ENCODE measurements at places on chromosomes 4 and X. TPM values are rescaled to one million over a fixed set of nuclear protein-coding genes. Genes with fewer than 3 reads are reported as not detected.

Gene ZFP92
- total RNA-seq: 1.7 TPM

Gene EGFL6
- total RNA-seq: 2.2 TPM

Gene DMD
- 3.2 TPM for total RNA-seq

Gene TCEAL6
- not detected for total RNA-seq

Gene ADH4
- total RNA-seq: not detected

Gene SSX4B
- not detected for total RNA-seq

Gene ADH1A
- total RNA-seq: not detected

DNA sequence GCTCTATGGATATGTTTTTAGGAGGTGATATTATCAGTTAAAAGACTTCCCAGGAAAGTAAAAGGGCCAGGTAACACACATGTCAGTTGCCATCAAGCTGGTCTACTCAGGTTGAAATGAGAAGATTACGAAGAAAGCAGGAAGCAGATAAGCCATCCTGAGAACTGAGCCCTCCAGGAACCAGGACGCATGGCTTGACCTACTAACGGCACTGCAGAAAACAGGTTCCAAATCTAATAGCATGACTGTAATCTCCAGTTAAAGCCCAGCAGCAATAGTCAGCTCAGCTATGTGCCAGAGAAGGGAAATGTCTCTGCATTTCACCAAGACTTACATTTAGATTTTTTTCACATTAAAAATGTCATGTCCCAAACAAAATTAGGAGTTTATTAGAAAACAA, 77.9 kb downstream of the APBB2 start:
- DNase-seq: no peak

GRCh38 chrX:70001708-70002341, 47.9 kb downstream of the AWAT2 start:
- DNase-seq: no peak

DNA sequence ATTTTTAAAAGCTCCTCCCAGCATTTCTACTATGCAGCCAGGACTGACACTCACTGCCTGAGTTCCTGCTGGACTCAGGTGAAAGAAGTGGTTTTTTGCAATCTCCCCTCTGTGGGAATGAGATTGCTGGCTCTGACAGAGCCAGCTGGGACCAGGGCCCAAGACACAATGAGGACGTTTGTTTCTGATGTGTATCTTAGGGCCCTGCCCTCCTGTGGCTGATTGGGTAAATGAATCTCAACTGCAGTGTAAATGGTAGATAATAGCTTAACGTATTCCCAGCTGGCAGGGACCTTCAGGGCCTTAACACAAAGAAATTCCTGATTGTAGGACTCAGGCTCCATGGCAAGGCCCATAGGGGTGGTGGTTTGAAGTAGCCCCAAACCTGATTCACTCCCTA, 85.8 kb upstream of the PRPS1 start:
- DNase-seq: no peak

DNA sequence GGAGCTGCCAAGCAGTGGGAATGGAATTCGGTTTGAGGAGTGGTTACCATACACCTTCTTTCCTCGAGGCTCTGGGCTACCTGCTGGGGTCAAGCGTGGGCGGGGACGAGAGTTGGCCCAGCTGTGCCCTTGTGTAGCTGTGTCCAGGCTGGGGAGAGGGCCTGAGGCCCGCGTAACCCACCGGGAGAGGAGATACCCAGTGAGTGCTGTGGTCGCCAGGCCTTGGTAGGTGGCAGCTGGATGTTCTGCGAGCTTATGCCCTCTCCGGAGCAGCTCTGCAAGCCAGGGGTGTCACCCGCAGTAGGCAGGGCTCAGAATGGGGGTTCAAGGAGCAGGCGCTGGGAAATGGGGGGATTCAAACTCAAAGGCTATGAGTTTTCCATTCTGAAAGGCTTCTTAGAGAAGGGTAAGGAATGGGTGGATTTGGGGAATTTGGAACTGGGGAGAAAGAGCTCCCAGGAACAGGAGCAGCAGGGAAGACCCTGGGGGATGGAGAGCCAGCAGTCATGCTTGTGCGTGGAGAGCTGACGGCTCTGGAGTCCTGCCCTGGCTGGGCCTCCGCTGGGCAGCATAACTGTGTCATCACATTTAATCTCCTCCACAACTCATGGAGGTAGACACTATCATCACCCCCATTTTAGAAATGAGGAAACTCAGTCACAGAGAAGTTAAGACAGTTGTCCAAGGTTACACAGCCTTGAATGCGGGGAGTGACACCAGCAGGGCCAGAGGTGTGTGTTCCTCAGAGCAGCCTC, 117.5 kb downstream of the SORCS2 start:
- no peak for DNase-seq

GRCh38 chrX:25020905-25021449, 5.2 kb upstream of the ARX start:
- DNase-seq: peak; percentile 80

DNA sequence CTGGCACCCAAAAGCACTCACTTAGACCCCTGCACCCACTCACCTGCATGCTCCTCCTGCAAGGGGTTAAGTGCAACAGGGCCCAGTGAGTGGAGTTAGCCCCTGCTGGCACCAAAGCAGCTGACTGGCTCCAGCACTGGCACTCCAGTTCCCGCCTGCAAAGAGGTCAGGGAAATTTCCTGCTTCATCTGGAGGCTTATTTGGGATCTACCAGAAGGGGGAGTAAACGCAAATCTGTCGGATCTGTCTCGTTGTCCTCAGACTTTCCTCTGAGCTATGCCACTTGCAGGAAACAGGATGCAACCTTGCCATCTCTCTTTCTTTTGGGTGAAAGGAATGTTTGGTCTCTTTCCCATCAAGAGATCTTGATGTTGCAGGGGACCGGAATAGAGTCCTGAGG, 435.6 kb downstream of the PCDH10 start:
- DNase-seq: peak; percentile 32

GRCh38 chrX:45811326-45811725, 610.6 kb upstream of the DIPK2B start:
- DNase-seq: no peak

DNA sequence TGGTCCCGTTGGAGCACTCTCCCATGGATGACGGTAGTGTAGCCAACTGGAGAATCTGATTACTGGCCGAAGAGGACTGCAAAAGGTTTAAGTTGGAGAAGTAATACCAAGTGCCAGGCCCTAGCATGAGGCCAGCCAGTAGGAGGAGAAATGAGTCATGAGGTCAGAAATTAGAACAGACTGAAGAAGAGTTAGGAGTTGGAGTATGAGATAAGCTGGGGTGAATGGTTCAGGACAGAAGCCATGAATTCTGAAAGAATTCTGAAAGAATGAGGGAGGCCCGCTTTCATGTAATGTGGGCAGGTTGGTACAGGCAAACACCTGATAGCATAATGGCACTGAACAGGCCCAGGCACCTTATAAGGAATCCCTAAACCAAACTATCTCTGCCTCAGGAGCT, 18.4 kb upstream of the STK26 start:
- no peak for DNase-seq

GRCh38 chr4:7984286-7984925, 44.7 kb upstream of the AFAP1 start:
- no peak for DNase-seq

- DNase-seq: no peak
Observed at GRCh38 chr4:1194010-1194900, 21.9 kb upstream of the SPON2 start.

DNA sequence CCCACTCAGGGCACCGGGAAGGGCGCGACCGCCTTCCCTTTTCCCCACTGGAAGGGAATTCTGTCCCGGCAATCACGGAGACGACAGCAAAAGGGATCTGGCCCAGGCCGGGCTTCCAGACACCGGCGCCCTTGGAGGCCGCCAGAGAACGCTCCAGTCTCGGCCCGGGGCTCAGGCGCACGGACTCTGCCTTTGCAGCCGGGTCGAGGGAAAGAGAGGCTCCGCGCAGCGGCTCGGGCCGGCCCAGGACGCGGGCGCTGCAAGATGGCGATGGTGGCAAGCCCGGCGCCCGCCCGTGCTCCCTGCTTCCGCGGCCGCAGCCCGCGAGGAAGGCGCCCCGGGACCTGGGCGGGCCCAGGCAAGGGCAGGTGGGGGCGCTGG, 1.1 kb downstream of the CTBP1 start:
- DNase-seq: no peak

DNA sequence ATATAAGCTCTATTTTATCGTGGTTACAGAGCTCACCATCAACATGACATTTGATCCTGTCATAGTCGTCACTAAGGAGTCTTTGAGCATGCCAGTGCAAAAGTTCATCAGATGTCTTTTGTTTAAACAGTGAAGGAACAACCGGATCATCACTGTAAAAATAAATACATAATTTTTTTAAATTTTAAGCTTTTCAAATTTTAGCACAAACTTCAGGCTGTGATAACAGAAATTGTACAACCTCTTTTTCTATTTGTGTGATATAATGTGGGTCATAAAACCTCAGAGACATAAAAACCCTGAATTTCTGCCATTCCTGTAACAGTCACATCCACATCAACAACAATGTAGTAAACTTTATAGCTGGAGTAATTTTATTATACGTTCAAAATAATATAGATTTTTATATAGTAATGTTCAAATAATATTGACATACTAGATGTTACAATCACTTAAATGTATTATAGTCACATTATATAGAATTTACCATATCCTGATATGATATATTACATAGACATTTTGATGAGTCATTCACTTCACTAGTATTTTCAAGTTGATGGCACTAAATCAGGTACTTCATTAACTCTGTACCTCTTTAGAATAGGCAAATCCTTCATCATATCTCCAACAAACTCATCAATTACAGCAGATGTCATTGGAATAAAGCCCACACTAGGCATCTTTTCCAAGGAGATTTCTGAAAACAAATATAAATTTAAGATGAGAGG, 47.7 kb downstream of the DDX60L start:
- no peak for DNase-seq

- DNase-seq: no peak
Observed at GRCh38 chrX:68061206-68061535, 372.1 kb downstream of the OPHN1 start.

GRCh38 chr4:55008166-55009056, 117.0 kb downstream of the KDR start:
- DNase-seq: no peak

DNA sequence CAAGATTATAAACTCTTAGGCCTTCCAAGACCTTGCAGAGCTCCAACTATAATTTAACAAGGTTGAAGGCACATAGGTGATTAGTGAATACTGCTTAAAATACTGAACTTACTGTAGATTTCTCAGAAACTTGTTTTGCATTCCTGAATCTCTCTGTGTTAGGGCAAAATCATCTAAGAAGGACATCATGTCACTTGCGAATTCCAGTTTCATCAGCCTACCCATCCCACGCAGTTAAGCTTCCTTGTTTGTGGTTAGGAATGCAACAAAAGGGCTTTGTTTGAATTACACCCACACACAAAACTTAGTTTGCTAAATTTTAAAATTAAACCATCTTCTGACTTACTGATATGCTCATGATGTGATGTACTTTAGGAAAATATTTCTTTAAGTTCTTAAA, 174.0 kb downstream of the SOWAHB start:
- no peak for DNase-seq

GRCh38 chrX:18579495-18579894, 92.4 kb downstream of the RS1 start:
- no peak for DNase-seq
